ENCODE measurements at places on chromosomes 2 and 18.

- no peak for DNase-seq
Measured at GRCh38 chr2:130808482-130809268, 28.0 kb upstream of the ARHGEF4 start.

DNA sequence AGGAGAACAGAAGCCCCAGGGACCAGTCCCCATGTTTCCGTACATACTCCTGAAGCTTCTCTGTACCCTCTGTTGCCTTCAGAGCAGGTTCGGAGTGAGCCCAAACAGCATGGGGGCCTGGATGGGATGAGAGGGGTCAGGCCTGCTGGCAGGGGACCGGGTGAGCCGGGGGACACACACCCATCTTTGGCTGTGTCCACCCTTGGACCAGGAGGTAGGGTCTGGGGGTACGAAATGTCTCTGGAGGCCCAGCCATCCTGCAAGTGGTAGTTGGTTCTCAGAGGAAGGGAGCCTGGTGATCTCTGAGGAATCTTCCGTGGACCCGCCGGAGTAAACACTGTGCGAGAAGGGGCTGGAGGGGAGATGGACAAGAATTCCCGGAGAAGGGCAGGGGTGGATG is 15.3 kb downstream of the FBLN7 start:
- DNase-seq = no peak

DNA sequence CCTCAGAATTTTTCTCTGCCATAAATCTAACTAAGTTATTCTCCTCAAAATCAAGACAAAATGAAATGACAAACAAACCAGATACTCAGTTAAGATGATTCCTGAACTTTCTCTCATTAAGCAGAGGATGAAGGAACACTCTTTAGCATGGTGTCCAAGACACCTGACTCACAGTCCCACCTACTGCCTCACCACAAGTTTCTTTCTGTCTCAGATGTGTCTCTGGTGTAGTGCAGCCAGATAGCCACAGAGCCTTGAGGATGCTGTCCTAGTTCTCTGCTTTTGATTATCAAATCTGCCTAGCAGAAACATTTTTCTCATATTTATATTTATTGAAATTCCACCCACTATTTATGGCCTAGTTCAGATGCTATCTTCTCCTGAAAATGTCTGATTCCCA is 103.6 kb upstream of the TMEM200C start:
- no peak for DNase-seq

DNA sequence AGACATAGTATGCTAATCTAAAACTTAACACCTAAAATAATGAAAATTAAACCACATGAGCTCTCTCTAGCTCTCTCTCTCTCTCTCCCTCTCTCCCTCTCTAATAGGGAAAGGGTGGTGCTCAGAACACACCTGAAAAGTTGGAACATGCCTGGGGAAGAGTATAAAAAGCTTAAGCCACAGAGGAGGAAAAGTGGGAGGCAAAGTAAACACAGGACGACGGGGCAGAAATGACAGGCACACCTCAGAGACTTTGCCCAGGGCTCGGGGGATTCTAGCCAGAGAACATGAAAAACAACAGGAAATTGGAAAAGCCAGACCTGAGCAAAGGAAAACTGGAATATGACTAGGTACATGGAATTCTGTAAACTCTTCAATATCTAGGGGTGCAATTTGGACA is 666.1 kb downstream of the BCL11A start:
- DNase-seq = no peak

DNA sequence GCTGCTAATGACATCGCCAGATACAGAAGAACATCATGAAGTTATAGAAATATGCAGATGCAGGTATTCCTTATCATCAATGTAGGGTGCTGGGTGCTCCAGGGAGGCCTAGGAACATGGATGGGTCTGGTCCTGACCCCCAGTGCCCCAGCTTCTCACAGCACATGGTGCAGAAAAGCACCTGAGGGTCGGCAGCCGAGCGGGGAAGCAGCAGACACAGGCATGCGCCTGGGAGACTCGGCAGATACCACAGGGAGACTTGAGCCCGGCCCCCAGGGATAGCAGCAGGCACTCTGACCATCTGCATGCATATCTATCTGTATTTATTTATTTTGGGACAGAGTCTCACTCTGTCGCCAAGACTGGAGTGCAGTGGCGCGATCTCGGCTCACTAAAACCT is 43.2 kb downstream of the TMEM18 start:
- DNase-seq = no peak

DNA sequence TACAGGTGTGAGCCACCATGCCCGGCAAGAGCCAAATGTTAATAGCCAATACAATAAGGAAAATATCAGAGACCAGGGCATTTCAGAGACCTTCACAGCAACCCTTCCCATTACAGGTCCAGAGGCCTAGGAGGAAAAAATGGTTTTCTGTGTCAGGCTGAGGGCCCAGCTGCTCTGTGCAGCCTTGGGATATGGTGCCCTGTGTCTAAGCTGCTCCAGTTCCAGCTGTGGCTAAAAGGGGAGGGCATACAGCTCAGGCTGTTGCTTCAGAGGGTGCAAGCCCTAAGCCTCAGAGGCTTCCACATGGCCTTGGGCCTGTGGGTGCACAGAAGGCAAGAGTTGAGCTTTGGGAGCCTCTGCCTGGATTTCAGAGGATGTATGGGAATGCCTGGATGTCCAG is 20.1 kb upstream of the CCDC195 start:
- DNase-seq = no peak

DNA sequence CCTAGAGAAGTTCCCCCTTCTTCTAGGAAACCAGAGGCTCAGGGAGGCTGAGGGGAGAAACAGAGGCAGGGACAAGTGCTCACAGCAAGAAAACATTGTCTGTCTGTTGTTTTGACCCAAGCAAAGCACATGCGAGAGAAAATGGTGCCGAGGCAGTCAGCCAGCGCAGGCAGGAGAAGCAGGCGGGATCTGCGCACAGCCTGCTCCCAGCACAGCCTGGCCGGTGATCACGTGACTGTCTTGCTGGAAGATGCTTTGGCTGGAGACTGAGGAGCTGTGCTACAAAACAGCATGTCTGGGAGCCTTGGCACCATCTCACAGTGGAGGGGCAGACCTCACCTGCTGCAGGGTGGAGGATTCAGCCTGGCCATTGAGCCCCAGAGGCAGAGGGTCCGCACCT is 93.7 kb upstream of the MYCN start:
- DNase-seq = no peak

- no peak for DNase-seq
Measured at GRCh38 chr18:75923169-75923568, 495.7 kb upstream of the SMIM21 start.
